NCI-H2227 treated with DMSO at 0.1 percent for 48 hours (cell line): ENCODE measurements at places on chromosomes 4 and X.

DNA sequence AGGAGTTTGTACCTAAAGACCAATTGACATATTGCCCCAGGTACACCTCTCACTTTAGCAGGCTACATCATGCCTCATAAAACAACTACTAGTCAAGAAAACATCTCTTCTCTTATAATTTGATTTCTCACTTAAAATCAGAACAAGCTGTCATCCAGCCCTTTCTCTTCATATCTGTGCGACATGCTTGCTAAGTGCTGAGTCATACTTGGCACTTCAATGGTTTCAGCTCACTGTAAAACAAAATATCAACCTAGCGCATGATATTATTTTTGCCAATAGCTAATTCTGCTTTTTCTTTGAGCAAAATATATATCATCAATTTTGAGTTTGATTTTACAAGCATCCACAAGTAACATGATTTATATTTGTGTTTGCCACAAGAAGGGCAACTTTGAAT lies 27.9 kb upstream of the FUNDC1 start:
- no peak for DNase-seq

DNA sequence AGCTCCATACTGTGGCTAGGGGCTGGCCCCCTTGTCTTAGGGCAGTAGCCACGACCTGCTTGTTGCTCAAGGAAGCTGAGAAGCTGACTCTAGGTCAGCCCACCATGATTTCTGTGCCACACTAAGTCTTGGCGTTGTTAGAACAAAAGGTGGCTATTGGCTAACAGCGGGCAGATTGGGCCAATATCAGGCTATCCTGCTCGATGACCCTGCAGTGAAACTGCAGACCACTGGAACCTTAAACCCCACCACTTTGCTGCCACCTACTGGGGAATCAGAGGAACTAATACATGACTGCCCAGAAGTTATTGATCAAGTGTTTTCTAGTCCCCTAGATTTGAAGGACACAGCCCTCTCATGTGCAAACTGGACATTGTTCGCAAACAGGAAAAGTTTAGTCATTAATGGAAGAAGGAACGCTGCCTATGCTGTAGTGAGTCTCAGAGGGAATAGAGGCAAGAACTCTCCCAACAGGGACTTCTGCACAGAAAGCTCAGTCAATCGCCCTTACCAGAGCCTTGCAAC lies 17.0 kb upstream of the PAPSS1 start:
- DNase-seq, result peak; percentile 45

DNA sequence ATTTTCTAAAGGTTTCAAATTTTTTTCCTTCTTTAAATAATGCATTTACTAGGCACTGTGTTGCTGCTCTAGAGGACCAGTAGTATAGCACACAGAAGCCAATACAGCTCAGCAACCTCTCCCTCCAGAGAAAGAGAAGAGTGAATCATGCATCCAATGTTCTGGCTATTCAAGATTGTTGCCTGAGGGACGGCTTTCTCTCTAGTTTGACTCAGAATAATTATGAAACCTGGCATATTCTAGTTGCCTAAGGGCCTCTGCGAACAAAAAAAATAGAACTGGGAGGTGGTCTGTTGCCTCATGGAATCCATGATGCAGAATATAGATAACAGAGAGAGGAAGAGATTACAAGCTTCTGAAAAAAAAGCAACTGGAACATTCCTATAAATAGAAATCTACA lies 1233.3 kb upstream of the PABPC4L start:
- no peak for DNase-seq

DNA sequence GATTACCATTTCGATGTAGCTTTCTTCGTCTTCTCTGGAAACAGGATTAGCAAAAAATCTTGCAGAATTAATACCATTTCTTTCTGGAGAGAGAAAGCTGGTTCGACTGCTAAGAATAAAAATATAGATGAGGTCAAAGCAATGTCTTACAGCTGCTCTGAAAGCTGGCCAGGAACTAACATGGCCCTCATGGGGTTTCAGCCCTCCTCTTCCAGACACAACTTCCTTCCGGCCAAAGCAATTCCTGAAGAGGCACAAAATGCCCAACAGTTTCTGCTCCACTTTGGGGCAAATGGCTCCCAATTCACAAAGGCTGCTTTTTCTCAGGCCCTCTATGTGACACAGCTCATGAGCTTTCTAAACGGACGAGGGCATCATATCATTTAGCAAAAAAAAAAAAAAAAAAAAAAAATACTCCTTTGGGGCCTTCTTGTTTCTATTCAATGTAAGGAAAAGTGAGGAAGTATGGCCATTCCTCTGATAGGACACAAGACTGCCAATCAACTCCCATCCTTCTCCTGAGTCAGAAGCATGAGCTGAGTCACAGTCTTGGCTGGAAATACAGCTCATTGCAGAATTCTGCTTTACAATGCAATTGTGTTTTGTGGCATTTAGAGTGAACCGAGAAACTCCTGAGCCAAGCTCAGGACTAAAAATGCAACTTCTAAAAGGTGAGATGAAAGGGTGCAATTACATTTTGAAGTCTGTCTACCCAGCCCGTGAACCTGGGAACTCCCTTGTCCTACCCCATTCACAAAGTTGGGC lies 42.7 kb upstream of the CTAG2 start:
- no peak for DNase-seq

DNA sequence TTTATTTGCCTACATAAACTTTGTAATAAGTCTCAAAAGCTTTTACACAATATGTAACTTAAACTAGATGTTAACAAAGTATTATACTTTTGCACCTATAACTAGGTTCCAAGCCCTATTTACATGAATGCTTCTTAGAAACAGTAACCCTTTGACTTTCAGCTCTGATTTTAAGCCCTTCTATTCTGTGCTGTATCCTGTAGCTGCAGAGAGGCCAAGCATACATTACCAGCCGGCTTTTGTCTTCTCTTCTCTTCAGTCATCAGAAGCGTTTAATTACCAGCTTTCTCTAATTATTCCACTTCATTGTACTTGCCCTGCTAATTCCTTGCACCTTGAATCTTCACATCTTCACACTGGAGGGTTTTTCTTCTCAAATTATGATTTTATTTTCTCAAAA lies 403.1 kb downstream of the PDGFC start:
- no peak for DNase-seq

DNA sequence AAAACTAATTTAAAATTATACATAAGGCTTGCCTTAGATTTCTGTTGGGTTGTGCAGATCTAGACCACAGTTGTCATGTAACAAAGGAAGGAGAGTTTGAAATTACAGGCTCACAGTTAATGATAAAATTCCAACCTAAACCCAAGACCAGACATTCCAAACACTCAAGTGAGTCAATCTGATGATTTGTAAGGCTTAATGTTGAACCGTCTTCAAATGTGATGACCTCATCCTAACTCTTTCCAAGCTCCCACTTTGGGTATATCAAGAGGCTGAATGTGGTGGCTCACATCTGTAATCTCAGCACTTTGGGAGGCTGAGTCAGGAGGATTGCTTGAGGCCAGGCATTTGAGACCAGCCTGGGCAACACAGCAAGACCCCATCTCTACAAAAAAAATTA lies 149.2 kb downstream of the TBL1X start:
- DNase-seq, result no peak

- DNase-seq, result peak; percentile 79
These were observed 1.0 kb upstream of the RELL1 start for GRCh38 chr4:37687194-37687562.

DNA sequence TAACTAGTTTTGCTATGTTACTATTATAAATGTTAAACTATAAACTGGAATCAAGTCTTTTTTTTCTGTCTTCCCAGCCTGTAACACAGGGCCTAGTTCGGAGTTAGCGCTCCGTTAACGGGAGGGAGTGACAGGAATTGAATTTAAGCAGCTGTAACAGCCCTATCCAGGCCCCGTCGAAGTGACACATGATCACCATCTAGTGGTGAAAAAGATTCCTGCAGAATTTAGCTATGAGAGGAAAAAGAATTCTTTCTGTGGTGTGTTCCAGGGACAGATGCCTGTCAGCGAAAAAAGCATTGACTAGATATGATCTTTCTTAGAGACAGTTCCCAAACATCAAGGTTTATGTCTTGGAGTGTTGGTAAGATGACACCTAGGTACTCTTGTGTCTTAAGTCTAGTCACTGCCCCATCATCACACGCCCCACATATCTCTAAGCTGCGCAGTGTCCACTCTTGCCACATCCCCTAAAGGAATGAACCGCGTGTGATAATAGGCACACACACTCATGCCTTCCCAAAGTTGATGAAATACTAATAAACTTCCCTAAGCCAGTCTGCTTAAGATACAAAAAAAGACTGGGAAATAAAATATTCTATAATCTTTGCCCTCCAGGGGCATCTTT lies 2.1 kb downstream of the GAB3 start:
- peak; percentile 38 for DNase-seq

DNA sequence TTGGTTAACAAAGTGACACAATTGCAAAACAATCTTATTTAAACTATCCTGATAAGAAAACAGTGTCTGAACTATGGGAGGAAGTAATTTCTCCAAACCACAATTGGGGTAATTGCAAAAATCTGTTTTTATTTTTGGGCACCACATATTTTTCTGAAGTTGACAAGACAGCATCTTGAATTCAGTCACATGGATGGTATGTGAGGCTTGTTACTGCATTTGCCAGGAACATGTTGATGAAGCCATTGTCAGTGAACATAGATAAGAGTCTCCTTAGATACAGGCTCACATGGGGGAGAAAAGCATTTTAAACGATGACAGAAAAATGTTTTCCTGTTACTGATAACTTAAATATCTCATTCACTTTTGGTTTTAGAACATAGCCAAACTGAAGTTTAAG lies 5.5 kb upstream of the USP53 start:
- no peak for DNase-seq

DNA sequence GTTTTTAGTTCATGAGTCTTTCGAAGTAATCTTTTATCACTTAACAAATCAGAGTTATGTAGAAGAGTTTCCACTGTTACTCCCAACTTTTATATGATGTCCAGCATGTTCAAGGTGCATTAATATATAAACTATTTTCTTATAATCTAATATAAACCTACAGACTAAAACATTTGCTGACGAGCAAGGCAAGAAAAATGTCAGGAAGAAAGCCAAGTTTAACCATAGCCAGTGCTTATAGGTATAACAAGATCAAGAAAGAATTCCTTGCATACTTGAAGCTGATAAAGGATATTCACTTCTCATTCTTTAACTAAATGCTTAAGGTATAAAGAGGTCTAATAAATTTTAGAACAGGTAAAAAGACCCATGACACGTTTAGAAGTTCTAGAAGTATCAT lies 167.7 kb downstream of the NPNT start:
- DNase-seq, result no peak

- DNase-seq, result no peak
These were observed 28.2 kb downstream of the SAT1 start for GRCh38 chrX:23811108-23811651.

- no peak for DNase-seq
These were observed 86.7 kb upstream of the NKX1-1 start for GRCh38 chr4:1492651-1493539.

DNA sequence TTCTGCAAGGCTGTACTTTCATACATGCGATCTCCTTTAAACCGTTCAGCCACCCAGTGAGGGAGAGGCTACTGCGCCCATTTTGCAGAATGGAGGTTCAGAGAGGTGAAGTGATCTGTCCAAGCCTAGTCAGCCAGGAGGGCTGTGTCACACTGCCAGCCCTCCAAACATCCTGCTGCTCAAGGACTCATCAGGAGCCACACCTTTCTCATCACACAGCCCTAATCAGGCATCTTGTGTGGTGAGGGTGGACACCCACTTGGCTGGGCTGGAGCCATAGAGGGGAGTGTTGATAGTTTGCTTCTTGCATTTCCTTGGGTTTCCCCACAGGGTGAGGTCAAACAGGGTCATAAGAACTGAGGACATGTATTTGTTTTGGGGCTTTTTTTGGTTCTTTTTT lies 5.4 kb upstream of the CXCR3 start:
- DNase-seq, result no peak

DNA sequence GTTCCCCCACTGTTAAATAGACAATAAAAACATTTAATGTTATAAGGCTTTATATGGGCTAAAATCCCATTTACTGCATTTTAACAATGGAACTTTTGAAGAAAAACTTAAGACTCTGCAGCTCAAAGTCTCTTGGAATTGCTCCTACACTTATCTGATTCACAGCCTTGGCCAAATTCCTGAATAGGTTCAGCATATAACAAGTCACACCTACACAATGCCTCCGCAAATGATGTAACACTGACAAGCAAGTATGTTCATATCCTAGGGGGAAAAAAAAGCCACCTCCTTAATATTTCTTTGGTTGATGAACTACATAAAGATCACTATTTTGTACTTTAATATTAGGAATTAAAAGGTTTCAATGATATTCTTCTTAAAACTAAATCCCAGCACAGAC lies 34.5 kb downstream of the RPS6KA6 start:
- DNase-seq, result no peak

- DNase-seq, result no peak
These were observed 3.1 kb downstream of the FGFRL1 start for GRCh38 chr4:1014291-1015167.

- no peak for DNase-seq
These were observed 46.3 kb downstream of the RASSF6 start for GRCh38 chr4:73573794-73574528.

DNA sequence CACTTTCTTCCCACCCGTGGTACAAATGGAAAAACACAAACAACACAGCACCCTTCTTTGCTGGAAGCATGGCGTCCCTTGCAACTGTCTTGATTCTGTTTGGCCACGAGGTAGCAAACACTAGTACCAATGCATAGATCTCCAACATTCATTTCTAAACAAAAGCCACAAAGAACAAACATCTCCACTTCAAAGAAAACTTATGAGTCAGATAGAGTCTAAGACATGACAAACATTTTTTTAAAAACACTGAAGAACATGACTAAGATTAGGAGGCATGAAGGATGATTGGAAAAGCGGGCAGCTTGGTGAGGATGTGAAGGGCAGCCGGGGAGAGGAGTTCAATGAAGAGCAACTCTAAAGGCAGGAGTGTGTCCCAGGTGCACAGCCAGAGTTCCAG lies 197.6 kb upstream of the FAM9B start:
- no peak for DNase-seq

DNA sequence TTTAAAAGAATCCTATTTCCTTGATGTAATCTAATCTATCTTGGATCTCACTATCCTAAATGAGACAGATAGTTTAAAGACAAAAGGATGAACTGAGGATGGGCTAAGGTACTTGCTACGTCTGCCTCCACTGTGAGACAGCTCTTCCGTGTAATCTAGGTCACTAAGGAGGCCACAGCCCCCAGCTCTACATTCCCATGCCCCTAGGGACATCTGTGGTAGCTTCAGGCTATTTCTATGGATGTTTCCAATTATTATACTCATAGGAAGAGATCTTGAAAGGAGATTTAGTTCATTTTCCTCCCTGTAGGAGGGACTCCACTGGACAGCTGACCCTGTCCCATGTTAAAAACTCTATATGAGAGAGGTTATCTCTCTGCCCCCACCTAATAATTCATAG lies 140.8 kb upstream of the TRPC5 start:
- DNase-seq, result no peak

- no peak for DNase-seq
These were observed 31.3 kb downstream of the SLIT2 start for GRCh38 chr4:20283039-20283438.

- no peak for DNase-seq
These were observed 14.2 kb downstream of the SORBS2 start for GRCh38 chr4:185797596-185798338.

DNA sequence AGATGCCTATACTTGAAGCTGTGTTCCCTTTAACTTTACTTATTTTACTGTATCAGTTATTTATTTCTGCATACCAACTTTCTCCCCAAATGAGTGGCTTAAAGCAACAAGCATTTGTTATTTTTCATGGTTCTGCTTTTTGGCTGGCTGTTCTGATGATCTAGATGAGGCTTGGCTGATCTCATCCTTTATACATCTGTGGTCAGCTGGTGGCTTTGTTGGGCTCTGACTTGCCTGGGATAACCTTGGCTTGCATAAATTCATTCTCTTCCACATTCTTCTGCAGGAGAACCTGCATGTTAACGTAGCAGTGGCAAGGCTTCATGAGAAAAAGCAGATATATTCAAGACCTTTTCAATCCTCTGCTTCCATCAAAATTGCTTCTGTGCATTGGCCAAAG lies 1317.6 kb downstream of the ADGRL3 start:
- no peak for DNase-seq
